ENCODE measurements at places on chromosomes 2 and 18.

- no peak for ATAC-seq
These were observed 33.2 kb upstream of the CCDC88A start for GRCh38 chr2:55452879-55453278.

DNA sequence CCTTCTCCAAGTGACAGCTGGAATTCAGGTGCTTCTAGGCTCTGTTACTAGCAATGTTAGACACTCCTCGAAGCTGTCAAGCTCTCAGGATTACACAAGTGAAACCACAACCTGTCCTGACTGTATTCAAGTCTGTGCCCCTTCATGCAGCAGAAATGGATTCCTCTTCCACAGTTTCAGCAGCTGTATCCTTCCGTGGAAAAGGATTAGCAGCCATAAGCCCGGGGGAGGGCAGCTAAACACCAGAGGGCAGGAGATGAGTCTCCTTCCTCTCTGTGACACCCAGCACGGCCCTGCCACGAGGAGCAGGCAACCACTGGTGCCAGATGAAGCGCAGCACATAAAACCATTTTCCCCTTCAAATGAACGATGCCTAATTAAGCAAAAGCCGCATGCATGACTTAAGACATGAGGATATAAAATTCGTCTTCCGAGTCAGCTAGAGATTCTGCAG lies 1.2 kb downstream of the ST3GAL5 start:
- peak; percentile 45 for ATAC-seq

DNA sequence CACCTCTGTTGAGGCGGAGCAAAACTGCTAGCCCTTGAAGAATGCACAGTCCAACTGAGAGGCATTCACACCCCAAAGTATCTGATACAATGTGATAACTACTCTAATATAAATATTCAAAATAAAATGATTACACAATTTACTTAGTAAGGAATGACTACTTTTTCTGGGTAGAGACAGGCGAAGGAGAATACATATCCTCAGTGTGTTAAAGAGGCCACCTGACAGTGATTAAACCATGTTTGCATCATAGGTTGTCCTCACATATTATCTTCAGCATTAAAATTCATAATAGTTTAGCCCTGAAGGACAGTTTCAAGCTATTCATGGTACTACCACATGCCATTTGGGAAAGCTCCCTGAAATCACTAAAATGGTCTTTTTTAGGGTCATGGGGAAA lies 16.9 kb upstream of the BAZ2B start:
- ATAC-seq, result no peak

GRCh38 chr2:229170171-229170570 lies 100.9 kb downstream of the PID1 start:
- no peak for ATAC-seq

- no peak for ATAC-seq
These were observed 48.7 kb downstream of the LYPD1 start for GRCh38 chr2:132621131-132621875.

DNA sequence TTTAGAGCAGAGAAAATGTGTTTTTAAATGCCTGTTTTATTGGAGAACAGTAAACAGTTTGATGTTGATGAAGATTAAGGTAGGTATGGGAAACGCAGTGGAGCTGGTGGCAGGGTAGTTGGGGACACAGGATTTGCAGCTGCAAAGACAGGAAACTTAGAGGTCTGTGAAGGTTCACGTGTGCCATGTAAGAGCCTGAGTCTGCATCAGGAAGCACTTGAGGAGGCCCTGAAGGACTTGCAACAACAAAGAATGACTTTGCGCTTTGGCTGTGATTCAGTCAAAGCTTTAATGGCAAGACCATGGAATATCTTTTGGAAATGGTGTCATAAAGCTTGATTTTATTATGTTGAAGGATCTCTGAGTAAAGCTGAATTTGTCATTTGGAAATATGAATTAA lies 347.6 kb upstream of the KCNJ3 start:
- ATAC-seq, result no peak

DNA sequence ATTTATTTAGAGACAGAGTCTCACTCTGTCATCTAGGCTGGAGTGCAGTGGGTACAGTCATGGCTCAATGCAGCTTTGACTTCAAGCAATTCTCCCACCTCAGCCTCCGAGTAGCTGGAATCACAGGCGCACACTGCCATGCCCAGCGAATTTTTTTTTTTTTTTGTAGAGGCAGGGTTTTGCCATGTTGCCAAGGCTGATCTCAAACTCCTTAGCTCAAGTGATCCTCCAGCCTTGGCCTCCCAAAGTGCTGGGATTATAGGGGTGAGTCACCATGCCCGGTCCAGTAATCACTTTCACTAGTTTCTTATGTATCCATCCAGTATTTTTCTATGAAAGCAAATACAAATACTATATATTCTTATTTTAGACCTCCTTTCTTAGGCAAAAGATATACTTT lies 24.0 kb downstream of the PRKAG3 start:
- ATAC-seq, result no peak

DNA sequence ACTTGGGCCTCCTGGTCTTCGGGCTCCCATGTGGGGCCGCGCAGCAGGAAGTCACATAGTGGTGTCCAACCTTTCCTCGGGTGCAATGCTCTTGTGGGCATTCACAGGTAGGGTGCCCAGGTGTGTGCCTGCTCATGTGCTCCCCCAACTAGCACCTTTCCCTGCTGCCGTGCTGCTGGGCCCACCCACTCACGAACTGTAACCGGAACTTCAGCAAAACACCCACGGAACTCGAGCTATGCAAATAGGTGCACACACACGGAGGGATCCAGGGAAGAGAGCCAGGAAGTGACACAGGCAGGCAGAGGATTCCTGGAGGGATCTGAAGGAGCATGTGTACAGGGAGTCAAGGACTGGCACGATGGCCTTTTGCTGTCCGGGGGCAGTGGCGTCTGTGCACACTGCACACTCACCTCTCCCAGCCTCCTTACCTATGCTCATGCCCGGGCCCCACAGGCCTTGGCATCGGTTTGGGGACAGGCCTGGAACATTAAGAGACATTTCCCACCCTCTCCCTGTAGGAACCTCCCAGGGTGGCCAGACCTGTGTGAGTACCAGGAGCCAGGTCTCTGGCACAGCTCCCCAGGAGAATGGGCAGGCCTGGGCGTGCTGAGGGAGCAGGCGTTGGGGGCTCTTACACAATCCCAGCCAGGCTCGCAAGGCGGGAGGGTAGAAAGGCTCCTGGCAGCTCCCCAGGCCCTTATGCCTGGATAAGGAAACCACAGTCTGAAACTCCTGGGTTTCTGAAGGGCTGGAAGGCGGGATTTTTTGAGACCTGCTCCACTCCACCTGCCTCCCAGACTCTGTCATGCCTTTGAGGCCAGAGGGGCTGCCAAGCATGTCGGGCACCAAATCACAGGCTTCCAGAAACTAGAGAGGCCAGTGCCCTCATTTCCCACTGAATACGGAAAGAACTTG lies 6.6 kb upstream of the PTMA start:
- ATAC-seq, result no peak

DNA sequence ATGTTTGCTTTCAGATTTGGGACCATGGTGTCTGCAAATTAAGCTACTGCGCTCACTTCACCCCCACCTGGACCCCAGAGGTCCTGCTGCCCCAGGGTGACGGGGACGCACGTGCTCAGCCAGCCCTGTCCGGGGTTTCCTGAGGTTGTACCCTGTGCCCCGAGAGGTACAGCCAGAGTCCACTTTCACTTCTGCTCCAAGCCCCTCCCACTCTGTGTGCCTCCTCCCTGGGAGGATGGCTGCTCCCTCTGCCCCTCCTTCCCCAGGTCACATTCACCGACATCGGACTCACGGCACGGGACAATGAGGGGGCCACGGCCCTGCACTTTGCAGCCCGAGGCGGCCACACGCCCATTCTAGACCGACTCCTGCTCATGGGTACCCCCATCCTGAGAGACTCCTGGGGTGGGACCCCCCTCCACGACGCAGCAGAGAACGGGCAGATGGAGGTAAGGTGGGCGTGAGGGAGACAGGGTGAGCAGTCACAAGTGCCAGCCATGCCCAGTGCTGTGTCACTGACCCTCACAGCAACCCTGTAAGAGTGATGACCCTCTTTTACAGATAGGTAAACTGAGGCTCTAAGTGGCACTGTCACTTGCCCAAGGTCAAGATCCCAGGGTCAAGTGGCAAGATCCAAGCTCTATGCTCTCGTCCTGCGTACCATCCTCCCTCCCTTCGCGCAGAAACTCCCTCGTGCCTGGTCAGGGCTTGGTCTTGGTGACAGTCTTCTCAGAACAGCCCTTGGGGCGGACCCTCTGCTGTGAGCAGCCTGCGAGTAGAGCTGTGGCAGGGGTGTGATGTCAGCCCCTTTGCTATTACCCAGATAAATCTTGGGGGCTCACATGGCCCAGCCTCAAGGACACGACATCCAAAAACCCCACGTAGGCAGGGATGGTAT lies 7.6 kb downstream of the ESPNL start:
- peak; percentile 13 for ATAC-seq

DNA sequence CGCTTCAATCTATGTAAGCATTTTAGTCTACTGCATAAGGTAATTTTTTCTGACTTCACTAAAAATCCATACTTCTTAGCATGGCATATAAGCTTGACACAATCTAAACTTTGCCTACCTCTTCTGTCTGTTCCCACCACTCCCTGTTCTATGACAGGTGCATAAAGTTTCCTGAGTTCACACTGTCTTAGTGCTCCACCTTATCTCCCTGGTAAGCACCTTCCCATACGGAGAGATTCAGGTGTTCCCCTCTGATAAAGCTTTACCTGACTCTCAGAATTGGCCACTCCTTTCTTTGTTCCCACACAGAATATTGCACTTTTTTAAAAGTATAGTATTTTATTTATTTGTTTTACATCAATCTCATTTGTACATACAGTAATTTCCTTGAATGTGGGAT lies 16.8 kb upstream of the ITGA4 start:
- ATAC-seq, result no peak

GRCh38 chr2:122011493-122012270 lies 256.2 kb downstream of the TSN start:
- ATAC-seq, result no peak

- ATAC-seq, result no peak
These were observed 576.2 kb downstream of the METTL4 start for GRCh38 chr18:1995041-1995612.

GRCh38 chr2:48733067-48733503 lies 22.4 kb downstream of the LHCGR start:
- ATAC-seq, result no peak

GRCh38 chr2:73925033-73925704 lies 1.5 kb upstream of the DGUOK start:
- no peak for ATAC-seq

GRCh38 chr2:74945788-74946331 lies 12.6 kb upstream of the POLE4 start:
- ATAC-seq, result no peak

DNA sequence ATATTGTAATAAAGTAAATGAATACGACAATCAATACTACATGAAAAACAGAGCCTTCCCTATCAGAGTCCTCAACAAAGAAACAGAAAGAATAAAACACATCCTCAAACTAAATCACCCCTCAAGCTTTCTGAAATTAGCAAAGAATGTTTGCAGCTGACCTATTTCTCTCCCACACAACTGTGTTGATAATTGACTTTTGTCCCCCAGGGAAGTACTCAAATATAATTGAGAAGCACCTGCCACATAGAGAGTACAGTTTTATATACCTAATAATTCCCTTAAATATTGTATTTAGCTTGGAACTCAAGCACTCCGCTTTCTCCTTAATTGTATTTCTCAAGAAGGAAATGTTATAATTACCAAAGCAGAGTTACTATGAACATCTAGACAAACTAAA lies 12.6 kb downstream of the CACNB4 start:
- ATAC-seq, result no peak

GRCh38 chr2:17362956-17363355 lies 155.3 kb downstream of the RAD51AP2 start:
- no peak for ATAC-seq

DNA sequence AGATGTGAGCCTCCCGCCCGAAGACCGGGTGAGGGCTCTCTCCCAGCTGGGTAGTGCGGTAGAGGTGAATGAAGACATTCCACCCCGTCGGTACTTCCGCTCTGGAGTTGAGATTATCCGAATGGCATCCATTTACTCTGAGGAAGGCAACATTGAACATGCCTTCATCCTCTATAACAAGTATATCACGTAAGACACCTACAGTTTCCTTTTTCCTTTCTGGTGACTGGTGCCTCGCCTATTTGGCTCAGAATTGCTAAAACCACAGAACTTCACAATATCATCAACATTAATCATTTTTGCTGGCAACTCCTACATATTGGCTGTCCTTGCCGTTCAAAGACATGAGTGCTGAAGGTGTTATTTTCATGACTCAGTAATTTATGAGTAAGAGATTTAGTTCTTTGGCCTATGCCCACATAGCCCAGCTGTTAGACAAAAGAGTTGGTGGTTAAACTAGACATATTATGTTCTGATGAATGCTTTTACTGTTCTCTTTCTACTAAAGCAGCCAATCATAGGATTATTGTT lies 2.2 kb downstream of the STAMBP start:
- ATAC-seq, result no peak

GRCh38 chr2:217246108-217246507 lies 386.2 kb upstream of the TNP1 start:
- no peak for ATAC-seq

- no peak for ATAC-seq
These were observed 467.0 kb upstream of the RAB12 start for GRCh38 chr18:8142131-8142711.

DNA sequence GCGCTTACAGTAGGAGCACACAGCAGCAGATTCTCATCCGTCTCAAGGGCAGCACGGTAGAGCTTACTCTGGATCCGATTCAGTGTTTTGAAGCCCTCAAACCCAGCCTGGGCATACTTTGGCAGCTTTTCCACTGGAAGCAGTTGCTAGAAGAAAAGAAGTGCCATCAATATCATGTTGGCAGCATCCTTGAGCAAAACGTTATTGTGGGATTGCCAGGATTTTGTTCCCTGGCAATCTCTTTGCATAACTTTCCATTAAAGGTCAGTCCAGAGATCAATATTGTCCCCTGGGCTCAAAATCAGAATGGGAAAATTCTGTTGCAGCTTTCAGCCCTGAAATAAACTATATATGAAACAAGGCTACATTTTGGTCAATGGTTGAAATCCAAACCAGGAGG lies 8.4 kb downstream of the SNRNP200 start:
- no peak for ATAC-seq

DNA sequence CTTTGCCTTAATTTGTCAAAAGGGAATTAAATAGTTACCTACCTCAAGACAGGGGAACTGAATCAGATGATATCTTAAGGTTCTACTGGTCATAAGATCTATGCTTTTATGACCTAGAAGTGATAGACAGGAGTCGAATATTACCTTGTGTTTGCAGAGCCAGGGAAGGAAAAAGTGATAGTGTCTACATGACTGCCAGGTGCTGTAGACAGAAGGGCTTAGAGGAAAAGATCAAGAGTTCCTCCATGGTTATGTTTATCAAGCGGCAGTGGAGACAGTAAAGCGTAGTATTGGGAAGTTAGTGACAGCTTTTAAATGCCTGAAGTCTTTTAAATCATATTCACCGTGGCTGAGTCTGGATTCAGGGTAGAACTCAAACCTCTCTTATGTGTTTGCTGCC lies 11.9 kb downstream of the CRIM1 start:
- ATAC-seq, result peak; percentile 1

DNA sequence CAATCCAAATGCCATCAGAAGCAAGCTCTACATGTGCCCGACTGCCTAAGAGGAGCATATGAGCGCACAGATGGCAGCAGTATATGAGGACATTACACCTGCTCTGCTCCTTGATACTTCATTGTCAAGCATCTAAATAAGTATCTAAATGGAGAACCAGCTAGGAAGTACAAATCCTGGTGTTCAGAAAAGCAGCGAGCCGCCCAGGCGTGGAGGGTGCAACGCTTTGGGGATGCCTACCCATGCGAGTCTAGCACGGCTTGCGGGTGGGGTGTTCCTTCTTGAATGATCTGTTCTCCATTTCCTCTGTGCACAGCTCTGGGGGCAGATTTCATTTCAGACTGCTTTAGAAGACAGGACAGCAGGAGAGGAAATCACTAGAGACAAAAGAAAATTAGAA lies 63.0 kb upstream of the BCL2L11 start:
- no peak for ATAC-seq
